Activated naive CD8-positive, alpha-beta T cell treated with anti-CD3 and anti-CD28 coated beads, Interleukin-2, amount 10 ng/mL, durations not matched to agents 7 days and 5 days (primary cell): ENCODE measurements at places on chromosomes 1 and 21. TPM values are rescaled to one million over a fixed set of nuclear protein-coding genes. Genes with fewer than 3 reads are reported as not detected.

Gene CFAP107
- not detected for total RNA-seq

GRCh38 chr1:11761988-11762406 is at the start of gene C1orf167:
Gene C1orf167, plus strand, starts transcription at chr1:11762193. Its CDS starts 2,208 bp downstream, at chr1:11764401.
- peak; percentile 64 for DNase-seq
- H3K27me3 ChIP-seq = peaks cover 30% of the 10 kb centered on the region
- no peak within 1 kb of the TSS for H3K4me3 ChIP-seq
- H3K27ac ChIP-seq = peak within 1 kb of the TSS; percentile 8
- peaks cover 2% of the 10 kb centered on the region for H3K4me1 ChIP-seq

Gene HSD3B1
- not detected for total RNA-seq

GRCh38 chr1:155983191-155984024 is 5.1 kb upstream of the ARHGEF2 start:
- H3K4me1 ChIP-seq = peaks cover 33% of the 10 kb centered on the region
- H3K27me3 ChIP-seq = no peaks in the 10 kb centered on the region
- H3K4me3 ChIP-seq = no peak overlapping the region
- H3K27ac ChIP-seq = peak overlapping the region; percentile 50
- DNase-seq = no peak

Gene RHEX
- total RNA-seq = not detected
